Dorsolateral prefrontal cortex (tissue), 122 donors: ENCODE measurements at places on chromosomes 12 and 14.

DNA sequence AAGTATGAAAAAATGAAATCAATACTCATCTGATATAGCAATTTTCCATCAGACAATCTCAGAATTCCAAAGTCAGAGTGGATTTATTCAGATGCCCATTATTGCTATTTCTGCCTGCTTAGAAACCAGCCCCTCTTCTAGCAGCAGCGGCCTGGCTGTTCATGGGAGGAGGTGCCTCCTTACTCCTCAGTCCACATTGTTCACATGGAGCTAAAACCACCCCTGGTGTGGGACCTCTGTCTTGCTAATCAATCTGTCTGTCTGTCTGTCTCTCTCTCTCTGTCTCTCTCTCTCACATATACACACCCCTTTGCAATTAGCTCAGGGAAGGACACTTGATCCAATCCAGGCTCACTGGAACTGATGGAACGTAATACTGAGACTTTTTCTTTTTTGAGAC lies 176.1 kb downstream of the APAF1 start:
- no peak for DNase-seq

GRCh38 chr12:54018468-54018984 lies 9.7 kb upstream of the HOXC6 start:
- DNase-seq, result no peak

DNA sequence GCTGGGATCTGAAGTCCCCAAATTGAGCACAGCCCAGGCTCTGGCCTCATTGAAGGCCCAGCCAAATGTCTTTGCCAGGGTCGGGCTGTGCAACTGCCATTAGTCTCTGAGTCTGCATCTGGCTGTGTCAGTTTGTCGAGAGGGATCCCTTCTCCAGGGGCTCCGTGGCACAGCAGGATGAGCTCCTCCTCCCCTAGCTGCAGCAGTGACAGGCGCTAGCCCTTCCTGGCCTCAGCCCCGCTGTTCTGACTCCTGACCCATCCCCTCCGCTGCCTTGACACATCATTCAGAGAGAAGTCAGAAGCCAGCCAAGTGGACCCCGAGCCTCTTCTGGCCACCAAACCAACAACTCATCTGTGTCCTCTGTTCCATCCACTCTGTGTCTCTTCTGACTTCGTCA lies 188.3 kb downstream of the CALM1 start:
- DNase-seq, result no peak

- DNase-seq, result peak; percentile 87
Observed at GRCh38 chr12:121753844-121754264, 39.6 kb downstream of the RHOF start.

DNA sequence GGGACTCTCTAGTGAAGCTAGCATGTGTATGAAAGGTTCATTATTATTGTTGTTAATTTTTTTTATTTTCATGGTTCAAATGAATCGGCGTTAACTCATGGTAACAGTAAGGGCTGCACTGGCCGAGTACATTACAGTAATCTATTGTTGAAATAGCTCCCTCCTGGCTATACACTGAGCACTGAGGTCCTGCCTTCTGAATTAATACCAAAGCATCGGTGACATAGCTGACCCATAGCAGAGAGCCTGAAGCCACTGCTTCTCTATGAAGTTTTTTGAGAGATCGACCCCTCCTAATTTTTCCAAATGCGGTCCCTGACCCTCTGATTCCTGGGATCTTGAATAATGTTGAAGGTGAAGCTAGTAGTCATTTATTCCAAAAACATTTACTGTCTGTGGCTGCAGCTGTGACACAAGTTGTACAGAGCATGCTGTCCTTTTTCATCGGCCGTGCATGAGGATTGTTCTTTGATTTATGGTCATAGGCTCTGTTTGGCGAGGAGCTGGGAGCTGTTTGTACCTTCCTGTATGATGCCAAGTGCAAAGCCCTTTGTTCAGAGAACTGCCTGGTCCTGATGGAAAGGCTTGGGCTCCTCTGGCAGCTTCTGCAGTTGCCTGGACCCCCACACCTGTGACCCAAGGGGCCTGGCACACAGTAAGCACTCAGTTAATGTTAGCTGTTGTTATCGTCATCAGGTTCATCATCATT lies 486.5 kb downstream of the EGLN3 start:
- no peak for DNase-seq

GRCh38 chr12:93663006-93663728 lies 14.0 kb upstream of the CRADD start:
- DNase-seq, result no peak

DNA sequence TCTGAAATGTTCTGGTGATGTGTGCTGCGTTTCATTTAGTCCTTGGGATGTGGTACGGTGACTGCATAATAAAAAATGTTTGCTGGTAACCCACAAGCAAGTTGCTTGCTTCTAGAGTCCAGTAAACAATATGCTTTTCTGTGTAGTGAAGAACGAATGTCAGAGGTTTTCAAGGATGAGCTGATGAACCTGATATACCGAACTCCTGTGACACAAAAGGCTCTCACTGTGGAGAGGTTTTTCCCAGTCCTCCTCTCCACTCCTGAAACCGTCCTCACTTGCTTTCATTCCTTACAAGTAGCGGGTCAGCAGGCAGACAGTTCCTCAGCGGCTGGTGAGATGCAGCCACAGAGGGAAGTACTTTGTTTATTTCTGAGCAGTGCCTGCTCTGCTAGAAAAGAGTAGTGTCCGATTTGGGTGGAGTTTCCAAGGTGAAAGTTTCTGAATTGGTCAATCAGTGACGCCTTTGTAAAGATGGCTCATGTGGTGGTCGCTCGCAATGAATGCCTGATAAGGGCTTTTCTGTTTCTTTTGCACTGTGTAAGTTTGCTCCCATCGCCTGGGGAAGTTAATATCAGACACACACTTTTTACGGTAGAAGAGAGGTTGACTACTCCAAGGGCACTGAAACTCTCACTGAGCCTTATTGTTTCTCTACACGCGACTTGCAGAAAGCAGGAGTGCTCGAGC lies 3.0 kb downstream of the ETV6 start:
- DNase-seq, result no peak

DNA sequence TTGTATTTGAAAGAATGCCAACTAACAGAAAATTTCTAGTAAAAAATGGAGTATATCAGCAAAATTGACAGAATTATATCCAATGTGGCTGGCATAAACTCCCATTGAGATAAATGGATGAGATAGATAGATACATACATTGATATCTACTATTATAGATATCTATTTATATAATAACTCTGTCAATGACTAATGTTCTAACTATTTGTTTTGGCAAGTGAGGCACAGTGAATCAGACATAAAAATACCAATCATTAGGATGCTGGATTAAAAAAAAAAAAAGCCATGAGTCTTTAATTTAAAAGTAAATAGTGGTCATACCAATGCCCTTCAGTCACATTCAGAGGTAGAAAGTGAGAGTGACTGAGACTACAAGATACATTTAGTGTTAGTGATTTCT lies 33.7 kb upstream of the GLIPR1 start:
- no peak for DNase-seq

DNA sequence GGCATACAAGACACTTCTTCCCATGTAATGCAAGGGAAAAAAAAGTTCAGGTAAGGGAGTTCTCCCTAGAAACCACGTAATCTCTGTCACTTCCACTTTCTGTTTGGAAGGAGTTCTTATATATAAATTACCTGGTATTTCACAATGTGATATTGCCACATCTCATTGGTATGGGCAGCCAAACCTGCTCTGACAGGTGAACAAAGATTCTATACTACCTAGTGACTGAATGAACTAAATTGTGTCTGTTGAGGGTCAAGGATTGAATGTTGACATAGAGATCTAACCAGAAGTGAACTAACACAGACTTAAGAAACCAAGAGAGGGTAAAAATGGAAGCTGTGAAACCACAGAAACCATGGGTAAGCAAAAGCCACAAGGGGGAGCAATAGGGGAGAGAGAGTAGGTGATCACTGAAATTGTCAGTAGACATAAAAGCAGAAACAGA lies 161.3 kb downstream of the RPL10L start:
- no peak for DNase-seq

DNA sequence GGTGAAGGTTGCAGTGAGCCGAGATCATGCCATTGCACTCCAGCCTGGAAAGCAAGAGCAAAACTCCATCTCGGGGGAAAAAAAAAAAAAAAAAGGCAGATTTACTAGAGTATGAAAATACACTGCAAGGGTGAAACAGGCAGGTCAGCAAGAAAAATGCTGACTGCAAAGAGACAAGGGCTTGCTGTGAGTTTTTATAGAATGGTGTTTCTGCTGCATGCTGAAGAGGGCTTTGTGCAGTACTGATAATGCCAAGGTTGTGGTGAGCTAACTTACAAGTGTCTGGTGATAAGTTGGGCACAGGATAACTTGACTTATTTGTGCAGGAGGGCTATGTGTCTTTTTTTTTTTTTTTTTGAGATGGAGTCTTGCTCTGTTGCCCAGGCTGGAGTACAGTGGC lies 25.9 kb upstream of the SRP54 start:
- no peak for DNase-seq

DNA sequence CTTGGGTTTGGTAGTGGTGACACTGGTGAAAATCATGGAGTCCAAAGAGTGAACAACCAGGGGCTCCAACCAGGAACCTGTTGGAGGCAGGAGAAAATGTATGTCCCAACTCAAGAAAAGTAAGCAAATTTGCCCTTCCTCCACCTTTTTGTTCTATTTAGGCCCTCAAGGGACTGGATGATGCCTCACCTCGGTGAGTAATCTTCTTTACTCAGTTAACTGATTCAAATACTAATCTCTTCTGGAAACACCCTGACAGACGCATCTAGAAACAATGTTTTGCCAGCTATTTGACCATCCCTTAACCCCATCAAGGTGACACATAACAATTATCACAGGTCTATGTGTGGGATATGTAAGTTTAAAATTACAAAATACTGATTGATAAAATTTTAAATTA lies 272.4 kb upstream of the FOXG1 start:
- DNase-seq, result no peak

DNA sequence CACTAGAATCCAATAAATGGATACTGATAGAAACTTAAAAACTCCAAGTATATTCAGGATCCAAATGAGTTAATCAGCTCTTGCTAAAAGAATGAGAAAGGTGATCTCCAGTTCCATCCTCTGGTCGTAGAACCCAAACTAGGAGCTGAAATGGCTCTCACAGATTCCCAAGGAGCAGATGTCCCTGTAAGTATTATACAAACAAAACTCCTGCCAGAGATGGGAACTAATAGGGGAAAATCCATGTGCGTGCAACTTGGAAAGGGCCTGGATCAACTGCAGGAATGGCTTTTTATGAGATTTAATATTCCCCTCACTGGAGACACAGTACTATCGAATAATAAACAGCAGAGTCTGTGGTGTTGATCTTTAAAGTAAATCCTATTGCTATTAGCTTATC lies 309.2 kb upstream of the TBX3 start:
- no peak for DNase-seq

DNA sequence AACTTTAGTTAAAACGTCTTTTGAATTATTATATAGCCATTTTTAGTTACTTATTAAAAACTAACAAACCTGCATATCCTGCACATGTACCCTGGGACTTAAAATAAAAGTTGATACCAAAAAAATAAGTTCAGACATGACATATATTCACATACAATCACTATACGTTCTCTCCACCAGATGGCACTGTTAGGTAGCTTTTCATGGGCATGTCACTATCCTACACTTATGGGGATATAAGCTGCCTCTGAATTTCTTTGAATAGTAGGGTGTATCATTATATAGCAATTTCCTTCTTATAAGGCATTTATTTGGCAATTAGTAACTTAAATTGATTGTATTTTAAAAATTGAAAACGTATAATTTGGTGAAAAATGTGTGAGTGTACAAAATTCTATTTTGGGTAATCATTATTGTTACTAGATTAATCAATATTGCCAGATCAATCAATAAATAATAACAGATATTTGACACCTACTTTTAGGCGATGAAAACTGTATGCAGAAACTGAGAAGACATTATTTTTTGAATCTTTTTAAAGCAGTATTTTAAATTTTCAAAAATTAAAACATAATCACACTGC lies 31.8 kb upstream of the OR10A7 start:
- no peak for DNase-seq

GRCh38 chr12:14410177-14410576 lies 44.7 kb downstream of the ATF7IP start:
- no peak for DNase-seq

DNA sequence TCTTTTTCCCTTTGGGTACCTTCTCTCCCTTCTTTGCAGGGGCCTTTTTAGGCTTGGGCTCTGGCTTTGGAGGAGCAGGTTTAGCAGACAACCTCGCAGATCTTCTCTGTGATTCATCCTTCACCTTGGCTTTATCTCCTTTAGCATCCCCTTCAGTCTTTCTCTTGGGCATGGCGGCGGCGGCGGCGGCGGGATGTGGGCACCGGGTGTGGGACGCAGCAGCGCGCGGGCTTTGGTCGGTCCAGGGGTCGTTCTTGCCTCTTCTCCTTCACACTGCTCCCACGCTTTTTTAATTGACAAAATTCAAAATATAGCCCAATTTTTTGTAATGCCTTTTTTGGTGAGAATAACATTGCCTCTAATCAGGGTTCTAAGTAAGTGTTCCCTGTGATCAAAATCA lies 8.6 kb downstream of the TRMT5 start:
- DNase-seq, result no peak

DNA sequence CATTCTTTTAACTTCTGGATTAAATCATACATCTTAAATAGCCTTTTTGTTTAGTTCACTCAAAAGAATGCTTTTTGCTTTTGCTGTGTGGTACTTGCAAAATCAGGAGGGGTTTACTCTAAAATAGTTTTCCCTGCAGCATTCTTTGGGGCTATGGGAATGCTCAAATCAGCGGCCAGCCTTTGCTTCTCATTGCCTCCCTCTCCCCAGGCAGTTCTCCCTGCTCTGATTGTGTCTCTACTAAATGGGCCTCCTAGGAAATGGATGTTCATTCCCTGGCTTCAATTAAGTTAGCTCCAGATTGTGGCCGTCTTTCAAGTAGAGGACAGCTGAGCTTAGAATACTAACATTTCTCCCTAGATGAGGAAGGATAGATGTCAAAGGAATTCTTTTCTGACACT lies 4.4 kb downstream of the TULP3 start:
- DNase-seq, result no peak

- no peak for DNase-seq
Observed at GRCh38 chr12:111471236-111471635, 65.5 kb downstream of the SH2B3 start.

- peak; percentile 88 for DNase-seq
Observed at GRCh38 chr12:39905152-39905551, 200.7 kb downstream of the SLC2A13 start.

DNA sequence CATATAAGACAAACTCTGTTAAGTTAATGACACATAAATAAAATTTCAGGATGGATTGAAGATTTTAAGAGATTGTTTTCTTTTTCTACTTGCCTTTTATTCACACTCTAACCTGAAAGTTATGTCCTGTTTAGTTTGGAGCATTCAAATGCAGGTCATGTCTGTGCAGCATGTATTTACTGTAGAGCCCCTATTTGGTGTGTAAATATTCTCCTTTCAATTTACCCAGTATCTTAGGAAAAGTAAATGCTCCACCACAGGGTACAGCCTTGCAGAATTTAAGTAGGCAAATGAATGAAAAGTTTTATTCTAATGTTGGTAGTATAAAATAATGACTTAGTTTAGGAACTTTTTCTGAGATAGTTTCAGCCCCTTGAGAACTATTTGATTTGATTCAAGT lies 6.2 kb upstream of the DCN start:
- DNase-seq, result no peak
